ENCODE measurements at places on chromosomes 6 and 20. TPM values are rescaled to one million over a fixed set of nuclear protein-coding genes. Genes with fewer than 3 reads are reported as not detected.

Gene MATN4
- total RNA-seq = under 0.01 TPM

Gene NMBR
- under 0.01 TPM for total RNA-seq

Gene EPHA7
- total RNA-seq = under 0.01 TPM

Gene SIRPB1
- total RNA-seq = 0.17 TPM

Gene CST4
- 0.17 TPM for total RNA-seq

Gene RNF8
- total RNA-seq = 19.5 TPM

Gene TMEM170B
- 4.5 TPM for total RNA-seq

Gene TOX2
- 4.4 TPM for total RNA-seq

Gene MEP1A
- total RNA-seq = not detected

Gene TAB2
- 27.2 TPM for total RNA-seq

Gene OOEP
- not detected for total RNA-seq

Measured in fibroblast of lung (primary cell).